ENCODE measurements at places on chromosomes 2 and 18.
A peak's percentile ranks its signal among the peaks of the same experiment; 100 is the strongest.

GRCh38 chr2:71454221-71455010, 1.1 kb downstream of the DYSF start:
- no peak for DNase-seq

DNA sequence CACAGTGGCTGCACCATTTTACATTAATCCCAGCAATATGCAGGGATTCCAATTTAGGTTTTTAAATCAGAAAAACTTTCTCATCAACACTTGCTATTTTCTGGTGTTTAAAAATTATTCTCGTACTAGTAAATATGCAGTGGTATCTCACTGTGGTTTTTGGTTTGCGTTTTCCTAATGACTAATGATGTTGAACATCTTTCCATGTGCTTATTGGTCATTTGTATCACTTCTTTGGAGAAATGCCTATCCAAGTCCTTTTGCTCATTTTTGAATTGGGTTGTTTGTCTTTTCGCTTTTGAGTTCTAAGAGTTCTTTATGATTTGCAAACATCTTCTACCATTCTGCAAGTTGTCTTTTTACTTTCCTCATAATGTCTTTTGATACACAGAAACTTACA, 62.1 kb upstream of the TCF7L1 start:
- no peak for DNase-seq

GRCh38 chr2:96687266-96687665, 44.7 kb downstream of the FER1L5 start:
- no peak for DNase-seq

GRCh38 chr2:69099541-69099940, 86.6 kb downstream of the ANTXR1 start:
- DNase-seq, result no peak

GRCh38 chr2:219078126-219078525, 17.4 kb upstream of the IHH start:
- DNase-seq, result no peak

- no peak for DNase-seq
Measured at GRCh38 chr2:109381327-109381820, 232.4 kb downstream of the SEPTIN10 start.

GRCh38 chr2:8258406-8258805, 423.4 kb upstream of the ID2 start:
- no peak for DNase-seq

- no peak for DNase-seq
Measured at GRCh38 chr18:35588995-35589394, 7.5 kb downstream of the GALNT1 start.

- no peak for DNase-seq
Measured at GRCh38 chr2:279366-279765, 8.5 kb downstream of the ALKAL2 start.

- peak; percentile 38 for DNase-seq
Measured at GRCh38 chr18:54358495-54359040, 862 bp downstream of the C18orf54 start.

DNA sequence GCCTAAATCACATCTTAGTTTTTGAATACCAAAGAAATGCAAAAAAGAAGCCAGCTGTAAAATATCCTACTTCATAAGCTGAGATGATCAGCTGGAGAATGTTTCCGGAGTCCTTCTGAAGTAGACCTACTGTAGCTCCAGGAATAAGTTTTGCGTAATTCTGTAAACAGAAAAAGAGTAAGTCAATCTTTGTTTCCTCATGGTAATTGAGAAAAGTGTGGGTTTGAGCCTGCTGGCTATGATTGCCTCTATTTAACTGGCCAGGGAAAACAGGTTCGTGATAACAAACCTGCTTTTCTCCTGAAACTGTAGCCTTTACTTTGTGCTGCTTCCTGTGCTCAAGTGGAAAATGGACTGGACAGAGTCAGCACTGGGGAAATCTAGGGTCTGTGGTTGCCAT, 58.2 kb downstream of the ITGB6 start:
- no peak for DNase-seq

DNA sequence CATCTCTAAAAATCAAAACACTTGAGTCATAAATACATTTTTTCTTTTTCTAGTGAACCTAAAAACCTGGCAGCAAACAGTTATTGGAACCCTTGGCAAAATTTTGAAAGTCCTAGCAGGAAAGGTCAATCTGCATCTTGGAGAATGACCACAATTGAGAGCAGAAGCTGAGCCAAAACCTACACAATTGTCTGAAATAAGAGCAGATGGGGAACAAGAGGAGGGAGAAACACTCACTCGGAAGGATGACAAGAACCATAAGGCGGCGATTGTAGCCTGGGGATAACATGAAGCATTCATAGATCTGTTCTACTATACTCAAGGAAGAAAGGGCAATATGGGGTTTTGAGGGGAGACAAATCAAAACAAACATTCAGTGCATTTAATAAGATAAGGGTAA, 117.0 kb downstream of the CHN1 start:
- no peak for DNase-seq
